ENCODE measurements at places on chromosomes 11 and 22.

- DNase-seq, result peak; percentile 84
Measured at GRCh38 chr11:47847892-47848699, at the start of gene NUP160. NUP160 (minus strand) TSS chr11:47848350; CDS start chr11:47848318, 32 bp downstream.

DNA sequence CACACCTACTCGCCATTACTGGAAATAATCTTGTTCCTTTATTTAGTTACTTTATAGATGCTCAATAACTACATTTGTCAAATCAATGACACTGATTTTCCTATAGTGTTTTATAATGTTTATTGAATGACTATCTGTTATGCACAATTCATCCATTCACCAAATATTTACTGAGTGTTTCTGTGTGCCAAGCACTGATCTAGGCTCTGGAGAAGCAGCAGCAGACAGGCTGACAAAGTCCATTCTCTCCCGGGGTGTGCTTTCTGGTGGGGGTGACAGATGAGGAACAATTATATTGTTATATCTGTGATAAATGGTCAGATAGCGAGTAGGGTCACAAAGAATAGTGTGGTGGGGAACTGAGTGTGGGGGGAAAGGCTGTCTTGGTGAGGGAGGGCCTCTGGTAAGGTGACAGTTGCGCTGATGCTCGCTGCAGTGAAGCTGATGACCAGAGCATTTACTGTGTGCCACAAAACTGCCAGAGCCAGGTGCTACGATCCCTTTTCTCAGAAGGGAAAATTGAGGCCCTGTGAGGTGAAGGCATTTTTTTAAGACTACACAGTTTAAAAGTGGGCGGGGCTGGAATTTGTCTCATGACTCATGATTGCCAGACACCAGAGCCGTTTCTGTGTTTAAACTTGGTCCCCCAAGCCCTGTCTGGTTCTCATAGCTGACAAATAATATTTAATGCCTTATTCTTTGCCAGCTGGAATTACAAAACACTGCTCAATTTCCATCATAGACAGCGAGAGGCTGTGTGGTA is 10.2 kb downstream of the PACS1 start:
- peak; percentile 57 for DNase-seq

DNA sequence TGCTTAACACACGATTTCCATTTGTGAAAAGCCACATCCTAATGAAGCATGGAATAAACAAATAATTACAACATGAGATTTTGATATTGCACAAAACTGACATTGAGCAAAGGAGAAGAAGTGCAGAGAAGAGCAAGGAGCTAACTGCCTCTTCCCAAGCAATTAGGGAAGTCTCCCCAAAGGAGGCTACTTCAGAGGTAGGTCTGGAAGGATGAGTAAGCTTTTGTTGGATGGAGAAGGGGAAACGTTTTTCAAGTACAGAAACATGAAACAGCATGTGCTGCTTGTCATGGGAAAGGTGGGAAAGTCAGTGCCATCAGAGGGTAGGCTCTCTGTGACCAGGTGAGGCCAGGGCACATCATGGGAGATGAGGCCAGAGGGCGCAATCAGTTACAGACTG is 132.2 kb upstream of the SESN3 start:
- no peak for DNase-seq

GRCh38 chr11:130817330-130817944 is 98.8 kb downstream of the SNX19 start:
- no peak for DNase-seq

GRCh38 chr11:72308226-72309073 is 64.5 kb upstream of the PHOX2A start:
- DNase-seq, result peak; percentile 72

GRCh38 chr22:19448076-19448607 is 631 bp upstream of the C22orf39 start:
- DNase-seq, result no peak

DNA sequence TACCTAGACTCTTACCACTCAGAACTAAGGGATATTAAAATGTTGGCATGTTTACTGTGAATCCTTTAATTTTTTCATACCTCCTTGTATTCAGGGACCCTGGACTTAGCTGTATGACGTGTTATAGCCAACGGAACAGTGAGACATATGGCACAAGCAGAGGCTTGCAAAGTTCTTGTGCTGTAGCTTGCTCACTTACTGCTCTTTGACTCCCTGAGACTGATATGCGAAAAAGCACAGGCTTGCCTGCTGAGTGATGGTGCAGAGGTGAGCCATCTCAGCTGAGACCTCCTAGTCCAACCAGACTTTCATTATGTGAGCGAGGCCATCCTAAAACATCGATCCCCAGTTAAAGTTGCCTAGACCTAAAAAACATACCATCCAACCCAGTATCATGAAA is 811.0 kb downstream of the METTL15 start:
- no peak for DNase-seq

DNA sequence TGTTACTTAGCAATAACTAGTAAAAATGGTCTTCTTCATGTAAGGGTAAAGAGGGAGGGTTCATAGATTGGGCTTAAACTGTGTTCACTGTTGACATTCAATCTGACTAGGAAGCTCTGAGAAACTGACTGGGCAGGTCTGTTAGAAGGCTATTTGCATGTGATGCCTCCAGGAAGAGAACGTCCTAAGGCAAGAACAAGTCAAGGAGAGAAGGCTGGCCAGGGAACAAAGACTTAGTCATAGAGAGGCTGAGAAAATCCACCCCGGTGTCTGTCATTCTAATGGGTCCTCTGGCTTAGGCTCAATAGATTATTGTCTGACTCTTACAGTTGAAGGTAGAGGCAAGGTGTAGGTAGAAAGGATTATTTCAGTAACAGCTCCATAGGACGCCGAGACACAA is 50.3 kb upstream of the CD44 start:
- no peak for DNase-seq

- DNase-seq, result no peak
Measured at GRCh38 chr11:2809854-2810253, 75.7 kb downstream of the CDKN1C start.

GRCh38 chr22:45999379-45999971 is 22.5 kb upstream of the WNT7B start:
- no peak for DNase-seq

GRCh38 chr11:13983081-13983751 is 20.7 kb downstream of the SPON1 start:
- peak; percentile 52 for DNase-seq

GRCh38 chr11:10414181-10414580 is 40.9 kb upstream of the AMPD3 start:
- DNase-seq, result no peak

- no peak for DNase-seq
Measured at GRCh38 chr11:110755941-110756340, 43.7 kb upstream of the ARHGAP20 start.

GRCh38 chr22:32444068-32444467 is 20.2 kb downstream of the BPIFC start:
- DNase-seq, result no peak

- no peak for DNase-seq
Measured at GRCh38 chr11:133906241-133906640, 50.5 kb downstream of the IGSF9B start.

DNA sequence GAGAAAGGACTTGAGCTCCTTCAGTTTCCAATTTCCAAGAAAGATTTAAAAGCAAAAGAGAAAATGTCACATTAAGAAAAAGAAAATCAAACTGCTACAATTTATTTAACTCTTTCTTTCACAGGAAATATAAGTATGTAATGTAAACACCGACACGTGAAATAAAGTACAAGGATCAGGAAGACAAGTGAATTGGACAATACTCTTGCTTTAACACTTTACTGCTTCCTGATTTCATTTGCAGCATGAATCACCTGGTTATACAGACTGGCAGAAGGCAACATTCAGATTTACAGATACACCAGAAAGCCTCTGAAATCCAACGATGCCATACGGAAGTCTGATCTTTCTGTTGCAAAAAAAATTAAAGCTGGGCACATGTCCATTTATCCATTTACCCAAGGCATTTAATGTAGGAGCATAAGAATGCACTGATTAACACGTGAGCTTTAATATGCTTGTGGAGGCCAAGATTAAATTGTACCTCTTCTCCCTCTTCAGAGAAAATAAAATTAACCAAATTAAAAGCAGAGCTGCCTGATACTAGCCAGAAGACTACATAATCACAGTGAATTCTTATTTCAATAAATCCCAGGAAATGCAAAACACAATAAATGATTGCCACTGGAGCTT is 16.0 kb upstream of the PPP2R1B start:
- no peak for DNase-seq

DNA sequence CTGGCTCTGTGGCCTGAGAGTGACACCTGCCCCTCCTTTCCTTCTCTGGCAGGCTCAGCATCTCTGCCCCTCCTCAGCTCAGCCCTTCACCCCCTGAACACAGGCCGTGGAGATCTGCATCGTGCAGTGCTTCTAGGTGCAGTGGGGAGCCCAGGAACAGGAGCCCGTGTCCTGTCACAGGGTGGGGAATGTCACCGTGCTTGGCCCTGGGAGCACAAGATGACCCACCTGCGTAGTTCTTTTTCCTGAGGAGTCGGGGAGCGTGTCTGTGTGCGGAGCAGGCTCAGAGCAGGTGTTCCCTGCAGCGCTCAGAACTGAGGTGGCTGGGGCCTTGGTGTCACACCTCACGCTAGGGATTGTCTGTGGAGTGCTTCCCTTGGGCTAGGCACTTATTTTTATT is 10.6 kb downstream of the TBC1D22A start:
- DNase-seq, result no peak

DNA sequence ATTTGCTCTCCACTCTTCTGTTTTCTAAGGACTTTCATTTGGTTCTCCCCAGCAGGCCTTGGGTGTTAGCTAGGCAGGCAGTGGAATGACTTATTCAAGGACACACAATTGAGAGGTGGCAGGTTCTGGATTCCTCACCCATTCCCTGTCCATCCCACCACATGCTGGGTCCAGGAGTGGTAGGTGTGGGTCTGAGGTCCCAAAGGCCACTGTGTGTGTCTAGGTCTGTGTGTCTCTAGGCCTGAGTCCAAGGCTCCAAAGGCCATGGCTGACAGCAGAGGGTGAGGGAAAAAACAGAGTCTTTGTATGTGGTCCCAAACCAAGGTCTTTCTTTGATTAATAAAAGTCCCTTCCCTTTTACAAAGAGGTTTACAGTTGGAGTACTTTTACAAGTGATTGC is 40.8 kb downstream of the SLC5A1 start:
- no peak for DNase-seq

DNA sequence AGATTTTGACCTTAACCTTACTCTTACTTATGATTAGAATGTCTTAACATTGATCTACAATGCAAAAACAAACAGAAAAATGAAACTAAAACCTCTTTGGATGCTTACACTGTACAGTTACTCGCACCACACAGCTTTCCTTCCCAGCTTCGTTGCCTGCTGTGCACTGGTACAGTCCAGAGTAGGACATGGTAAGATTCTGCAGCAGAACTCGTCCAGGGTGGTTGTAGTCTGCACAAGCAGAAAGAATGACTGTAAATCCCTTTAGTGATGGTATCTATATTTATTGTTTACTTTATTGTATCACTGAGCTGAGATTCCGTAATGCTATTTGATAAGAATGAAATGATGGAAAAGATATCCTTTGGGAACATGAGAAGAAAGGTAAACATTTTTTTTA is 21.0 kb upstream of the HSPA8 start:
- no peak for DNase-seq

DNA sequence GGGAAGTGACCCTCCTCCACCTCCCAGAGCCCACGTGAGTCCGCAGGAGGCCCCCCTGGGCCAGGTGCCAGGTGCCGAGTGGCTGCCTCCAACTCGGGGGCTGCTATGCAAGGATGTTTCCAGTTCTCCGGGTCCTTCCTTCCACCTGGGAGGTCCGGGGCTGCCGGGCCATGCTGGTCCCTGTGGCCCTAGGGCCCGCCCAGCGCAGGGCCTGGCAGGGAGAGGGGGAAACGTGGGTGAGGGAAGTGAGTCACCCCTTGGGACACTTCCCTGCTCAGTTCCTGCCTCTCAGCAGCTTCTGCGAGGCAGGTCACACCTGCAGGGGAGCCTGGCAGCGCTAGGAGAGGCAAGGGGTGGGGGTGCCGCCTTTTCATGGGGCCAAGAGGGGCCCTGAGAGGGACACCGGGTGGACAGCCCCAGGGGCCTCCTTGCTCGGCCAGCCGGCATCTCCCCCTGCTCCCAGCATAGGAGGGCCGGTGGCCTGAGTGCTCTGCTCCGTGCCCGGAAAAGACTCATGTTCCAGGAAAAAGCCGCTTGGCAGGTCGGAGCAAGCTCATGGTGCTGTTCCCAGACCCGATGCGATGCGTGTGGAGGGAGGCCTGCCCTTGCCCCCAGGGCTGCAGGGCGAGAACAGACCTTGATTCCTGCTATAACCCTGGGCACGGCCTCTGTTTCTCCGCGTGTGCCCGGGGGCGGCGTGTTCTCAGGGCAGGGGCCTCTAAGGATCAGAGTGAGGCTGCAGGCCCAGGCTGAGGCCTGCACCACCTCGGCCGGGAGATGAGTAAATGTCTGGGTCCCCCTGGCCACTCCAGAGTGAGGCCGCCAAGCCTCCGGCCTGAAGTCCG is 30.3 kb upstream of the WNT7B start:
- peak; percentile 78 for DNase-seq

DNA sequence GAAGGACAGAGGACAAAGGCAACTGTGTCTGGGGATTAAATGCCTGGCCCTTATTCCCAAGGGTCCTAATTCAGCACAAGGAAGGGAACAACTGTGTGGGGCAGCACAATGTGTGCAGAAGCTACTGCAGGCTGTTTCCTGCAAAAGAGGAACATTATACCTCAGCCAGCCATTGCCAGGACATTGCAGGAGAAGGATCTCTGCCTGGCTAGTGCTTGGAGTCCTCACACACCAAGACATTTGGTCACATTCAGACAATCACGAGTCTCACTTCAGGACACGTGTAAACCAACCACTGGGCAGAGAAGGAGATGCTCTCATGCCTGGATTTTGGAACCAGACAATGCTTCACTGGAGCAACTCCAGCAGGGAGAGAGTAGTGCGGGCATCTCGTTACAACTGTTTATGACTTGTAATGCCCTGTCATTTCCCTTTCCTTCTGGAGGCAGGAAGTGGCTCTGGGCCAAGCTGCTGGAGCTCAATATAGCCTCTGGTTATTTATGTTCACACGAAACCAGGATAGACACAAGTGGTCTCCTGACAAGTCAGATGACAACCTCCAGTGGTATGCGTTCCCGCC is 23.9 kb upstream of the ZC3H12C start:
- peak; percentile 44 for DNase-seq

- DNase-seq, result peak; percentile 66
Measured at GRCh38 chr11:1939006-1939625, 8.0 kb upstream of the MRPL23 start.

DNA sequence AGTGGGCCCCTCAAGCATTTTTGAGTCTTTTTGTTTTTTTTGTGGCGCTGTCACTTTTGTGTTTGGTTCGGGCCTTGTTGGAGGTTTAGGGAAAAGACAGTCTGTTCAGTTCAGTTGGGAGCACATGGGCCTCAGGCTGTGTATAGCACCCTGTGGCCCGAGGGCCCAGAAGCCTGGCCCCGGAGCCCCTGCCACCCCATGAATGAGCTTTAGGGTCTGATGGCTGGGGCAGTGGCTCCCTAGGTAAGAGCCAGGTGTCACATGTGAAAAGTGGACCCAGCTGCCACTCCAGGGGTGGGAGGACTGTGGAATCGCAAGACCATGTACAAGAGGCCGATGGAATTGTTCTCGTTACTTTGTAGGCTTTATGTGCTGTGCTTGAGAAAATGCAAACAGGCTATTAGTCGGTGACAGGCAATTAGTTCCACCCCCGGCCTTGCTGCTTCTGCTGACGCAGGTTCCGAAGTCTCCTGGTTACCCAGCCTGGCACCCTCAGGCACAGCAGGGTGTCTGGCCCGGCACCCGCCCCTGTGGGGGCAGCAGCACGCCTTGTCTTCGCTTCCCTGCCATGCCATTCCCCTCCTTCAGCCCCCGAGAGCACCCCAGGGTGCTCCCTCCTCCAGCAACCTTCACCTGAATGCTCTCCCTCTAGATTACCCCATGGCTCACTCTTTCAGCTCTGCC is 38.2 kb upstream of the PARVG start:
- DNase-seq, result no peak

GRCh38 chr22:43978558-43978957 is 23.3 kb downstream of the SAMM50 start:
- no peak for DNase-seq

Measured in uterus (tissue), 4 donors.